ENCODE measurements at places on chromosomes 3 and 15. TPM values are rescaled to one million over a fixed set of nuclear protein-coding genes. Genes with fewer than 3 reads are reported as not detected.

EPHB1 gene
- under 0.01 TPM for total RNA-seq

KLF15 gene
- not detected for total RNA-seq

GOLGA8G gene
- not detected for total RNA-seq

UBAP1L gene
- total RNA-seq = 2.1 TPM

SLC9A9 gene
- total RNA-seq = under 0.01 TPM

LRRC15 gene
- under 0.01 TPM for total RNA-seq

MESP1 gene
- not detected for total RNA-seq

GOLGA6D gene
- total RNA-seq = not detected

UACA gene
- total RNA-seq = 44.4 TPM

FAM107A gene
- not detected for total RNA-seq

SLC28A1 gene
- not detected for total RNA-seq

MED12L gene
- total RNA-seq = 0.11 TPM

NUDT16 gene
- total RNA-seq = 10.6 TPM

GYG1 gene
- total RNA-seq = 40.3 TPM

TERC gene
- total RNA-seq = 374 TPM

GSK3B gene
- 79.7 TPM for total RNA-seq

ABI3BP gene
- 17.0 TPM for total RNA-seq

DPPA2 gene
- not detected for total RNA-seq

CACNA2D2 gene
- not detected for total RNA-seq

HTR3E gene
- not detected for total RNA-seq

SLC7A14 gene
- total RNA-seq = under 0.01 TPM

PHLDB2 gene
- total RNA-seq = 618 TPM

CYP1A2 gene
- not detected for total RNA-seq

ITIH1 gene
- not detected for total RNA-seq

PLA2G4D gene
- total RNA-seq = not detected

IL17RB gene
- 0.11 TPM for total RNA-seq

MAGEF1 gene
- total RNA-seq = 18.5 TPM

FILIP1L gene
- 88.3 TPM for total RNA-seq

REC114 gene
- not detected for total RNA-seq

OXTR gene
- total RNA-seq = 81.4 TPM

RASGRP1 gene
- 0.11 TPM for total RNA-seq

Measured in placental epithelial cell (primary cell).